Bone marrow (tissue), 2 donors: ENCODE measurements at places on chromosomes 4 and X.

DNA sequence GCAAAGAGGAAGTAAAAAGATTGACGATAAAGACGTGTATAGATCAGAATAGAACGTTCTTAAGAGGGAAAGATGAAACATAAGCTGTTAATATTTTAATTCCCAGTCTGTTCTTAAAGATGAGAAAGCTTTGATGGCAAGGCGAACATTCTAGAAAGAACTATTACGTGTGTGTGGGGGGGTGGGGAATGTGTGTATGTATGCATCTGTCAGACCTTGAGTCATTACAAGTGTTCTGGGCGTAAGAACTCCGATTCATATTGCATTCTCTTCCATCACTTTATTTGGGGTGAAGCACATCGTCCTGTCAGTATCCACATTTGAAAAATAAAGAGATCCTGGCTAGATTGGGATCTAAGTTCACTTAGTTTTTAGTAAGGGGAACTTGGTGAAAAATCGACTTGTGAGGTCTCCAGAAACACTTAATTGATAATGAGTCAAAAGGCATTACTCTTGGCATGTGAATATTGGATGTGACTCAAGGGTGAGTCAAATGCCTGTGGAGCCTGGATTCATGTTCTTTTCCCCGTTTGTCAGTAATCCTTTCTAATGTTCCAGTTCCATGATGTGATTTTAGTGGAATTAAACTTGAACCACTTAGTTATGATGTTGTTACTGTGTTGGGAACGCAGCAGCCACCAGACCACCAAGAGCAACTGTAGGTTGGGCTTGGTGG is 3.1 kb downstream of the SMS start:
- DNase-seq = no peak

- no peak for DNase-seq
These were observed 595.1 kb downstream of the RAB28 start for GRCh38 chr4:12889054-12889453.

- DNase-seq = no peak
These were observed 13.7 kb downstream of the STAG2 start for GRCh38 chrX:123975180-123975579.

DNA sequence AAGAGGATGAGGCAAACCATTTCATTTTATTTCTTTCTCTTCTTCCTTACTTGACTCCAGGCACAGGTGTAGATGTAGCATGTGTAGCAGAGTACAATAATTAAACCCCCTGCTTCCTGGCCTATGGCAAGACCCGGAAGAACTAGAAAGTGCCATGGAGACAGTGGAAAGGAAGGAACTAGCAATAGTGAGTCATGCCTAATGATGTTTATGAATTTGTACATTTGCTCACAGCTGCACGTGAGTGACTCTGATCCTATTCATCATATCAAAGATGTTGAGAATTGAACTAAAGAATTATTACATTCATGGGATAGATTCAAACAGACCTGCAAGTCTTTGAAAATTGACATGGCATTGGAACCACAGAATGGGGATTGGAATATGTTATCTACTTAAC is 2233.9 kb upstream of the TENM3 start:
- DNase-seq = no peak

DNA sequence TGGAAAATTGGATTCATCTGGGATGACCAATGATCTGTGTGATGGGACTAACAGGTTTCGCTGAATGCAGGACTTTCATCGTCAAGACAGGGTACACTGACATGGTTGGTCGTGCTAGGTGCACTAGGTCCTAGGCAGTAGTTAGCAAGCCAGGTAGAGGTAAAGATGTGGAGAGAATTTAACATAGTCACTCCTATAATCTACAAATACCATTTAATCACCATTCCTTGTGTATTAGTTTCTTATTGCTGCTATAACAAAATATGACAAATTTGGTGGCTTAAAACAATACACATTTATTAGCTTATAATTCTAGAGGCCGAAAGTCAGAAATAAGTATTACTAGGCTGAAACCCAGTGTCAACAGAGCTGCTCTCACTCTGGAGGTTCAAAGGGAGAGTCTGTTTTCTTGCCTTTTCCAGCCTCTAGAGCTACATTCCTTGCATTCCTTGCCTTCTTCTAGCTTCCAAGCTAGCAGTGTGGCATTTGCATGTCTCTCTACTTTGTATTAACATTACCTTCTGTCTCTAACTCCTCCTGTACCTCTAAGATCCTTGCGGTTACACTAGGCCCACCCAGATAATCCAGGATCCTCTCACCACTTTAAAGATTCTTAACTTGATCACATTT is 98.7 kb upstream of the GRIA3 start:
- DNase-seq = no peak

DNA sequence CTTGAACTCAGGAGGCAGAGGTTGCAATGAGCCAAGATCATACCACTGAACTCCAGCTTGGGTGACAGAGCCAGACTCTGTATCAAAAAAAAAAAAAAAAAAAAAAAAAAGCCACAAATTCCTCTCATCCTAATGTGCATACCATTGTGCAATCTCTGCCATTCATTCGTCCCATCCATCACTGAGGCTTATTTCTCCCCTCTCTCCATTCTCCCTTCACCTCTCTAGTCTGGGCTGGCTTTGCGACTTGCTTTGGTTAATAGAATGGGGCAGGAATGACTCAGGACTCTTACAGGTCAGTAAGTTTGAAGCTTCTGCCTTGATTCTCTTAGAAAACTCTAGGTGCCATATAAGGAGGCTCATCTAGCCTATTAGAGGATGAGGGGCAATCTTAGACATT is 60.3 kb upstream of the DDX3X start:
- DNase-seq = no peak

- DNase-seq = no peak
These were observed 8.2 kb upstream of the YIPF6 start for GRCh38 chrX:68490644-68491043.

DNA sequence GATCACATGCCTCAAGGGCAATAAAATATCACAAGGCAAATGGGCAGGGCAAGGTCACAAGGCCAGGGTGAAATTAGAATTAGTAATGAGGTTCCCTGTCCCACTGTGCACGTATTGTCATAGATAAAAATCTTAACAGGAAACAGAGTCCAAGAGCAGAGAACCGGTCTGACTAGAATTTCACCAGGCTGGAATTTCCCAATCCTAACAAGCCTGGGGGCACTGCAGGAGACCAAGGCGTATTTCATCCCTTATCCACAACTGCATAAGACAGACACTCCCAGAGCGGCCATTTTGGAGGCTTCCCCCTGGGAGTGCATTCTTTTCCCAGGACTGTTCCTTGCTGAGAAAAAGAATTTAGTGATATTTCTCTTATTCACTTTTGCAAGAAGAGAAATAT is 25.9 kb upstream of the PRDM5 start:
- DNase-seq = no peak

- DNase-seq = no peak
These were observed 11.6 kb downstream of the ARHGAP24 start for GRCh38 chr4:85486425-85487086.

DNA sequence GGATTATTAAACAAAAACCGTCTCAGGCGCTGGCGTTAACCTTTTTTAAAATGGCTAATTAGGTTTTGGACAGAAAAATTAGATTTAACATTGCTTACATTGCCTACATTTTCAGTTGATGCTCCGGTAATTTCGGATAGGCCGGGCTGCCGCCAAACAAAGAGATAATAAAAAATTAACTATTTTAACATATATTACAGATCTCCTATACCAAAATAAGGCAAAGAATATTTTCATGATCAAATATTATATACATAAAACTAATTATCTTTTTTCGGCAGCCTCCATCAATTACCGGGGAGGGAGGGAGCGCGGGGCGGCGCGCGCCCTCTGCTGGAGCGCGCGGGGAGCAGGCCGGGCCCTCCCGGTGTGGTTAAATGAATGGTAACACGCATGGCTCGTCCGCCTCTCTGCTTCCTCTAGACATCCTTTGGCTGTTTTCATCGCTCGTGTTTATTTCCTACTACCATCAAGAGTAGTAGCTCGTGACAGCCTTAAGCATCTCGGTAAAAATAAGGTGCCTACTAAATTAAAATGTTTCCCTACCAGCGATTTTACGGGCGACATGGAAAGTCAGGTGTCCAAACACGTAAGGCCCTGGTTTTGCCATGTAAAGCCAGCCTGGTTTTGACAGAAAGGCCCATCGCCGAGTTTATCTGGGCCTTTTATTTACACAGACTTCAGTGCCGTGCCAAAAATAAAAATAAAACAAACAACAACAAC is 52.4 kb upstream of the TMEM33 start:
- no peak for DNase-seq

DNA sequence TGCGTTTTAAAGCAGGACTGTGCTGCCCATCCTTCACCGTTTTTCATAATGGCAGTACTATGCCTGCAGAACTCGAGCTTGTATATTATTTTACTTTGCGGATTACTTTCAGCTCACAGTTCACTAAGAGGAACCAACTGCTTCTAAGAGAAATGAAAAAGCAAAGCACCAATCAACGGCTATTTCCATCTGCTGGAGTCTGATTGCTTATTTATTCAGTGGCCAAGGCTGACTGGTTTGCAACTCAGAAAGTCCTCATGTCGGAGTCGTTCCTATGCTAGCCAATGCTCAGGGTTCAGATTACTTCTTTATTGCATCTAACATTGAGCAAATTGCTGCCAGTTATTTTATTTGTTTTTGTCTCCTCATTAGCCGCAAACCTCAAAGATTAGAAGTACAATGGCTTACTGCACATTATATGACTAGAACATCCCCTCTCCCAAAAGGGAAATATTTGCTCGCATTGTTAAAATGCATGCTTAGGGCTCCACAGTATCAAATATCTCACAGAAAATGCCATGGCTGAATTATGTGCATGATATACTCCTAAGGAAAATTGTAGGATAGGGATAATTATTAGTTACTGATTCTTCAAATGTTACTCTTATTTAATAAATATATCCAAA is 1628.2 kb upstream of the ADGRL3 start:
- no peak for DNase-seq

- no peak for DNase-seq
These were observed 220.4 kb downstream of the KDR start for GRCh38 chr4:54904953-54905352.

DNA sequence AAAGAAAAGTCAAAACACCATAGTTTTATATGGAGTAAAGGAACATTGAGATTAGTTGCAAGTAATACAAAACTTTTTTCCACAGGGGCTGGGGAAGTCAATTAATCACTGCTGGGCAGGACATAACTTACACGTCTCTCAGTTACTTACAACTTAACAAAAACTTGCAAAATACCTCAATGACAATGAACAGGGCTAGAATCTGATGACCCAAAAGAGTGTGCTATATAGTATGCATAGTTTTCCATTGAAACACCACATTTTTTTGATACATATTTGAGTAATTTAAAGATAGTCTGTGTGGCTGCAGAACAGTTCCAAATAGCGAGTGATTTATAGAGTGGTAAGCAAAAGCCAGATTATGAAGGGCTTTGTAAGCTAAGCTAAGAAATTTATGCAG is 172.3 kb upstream of the TRPC5 start:
- no peak for DNase-seq

DNA sequence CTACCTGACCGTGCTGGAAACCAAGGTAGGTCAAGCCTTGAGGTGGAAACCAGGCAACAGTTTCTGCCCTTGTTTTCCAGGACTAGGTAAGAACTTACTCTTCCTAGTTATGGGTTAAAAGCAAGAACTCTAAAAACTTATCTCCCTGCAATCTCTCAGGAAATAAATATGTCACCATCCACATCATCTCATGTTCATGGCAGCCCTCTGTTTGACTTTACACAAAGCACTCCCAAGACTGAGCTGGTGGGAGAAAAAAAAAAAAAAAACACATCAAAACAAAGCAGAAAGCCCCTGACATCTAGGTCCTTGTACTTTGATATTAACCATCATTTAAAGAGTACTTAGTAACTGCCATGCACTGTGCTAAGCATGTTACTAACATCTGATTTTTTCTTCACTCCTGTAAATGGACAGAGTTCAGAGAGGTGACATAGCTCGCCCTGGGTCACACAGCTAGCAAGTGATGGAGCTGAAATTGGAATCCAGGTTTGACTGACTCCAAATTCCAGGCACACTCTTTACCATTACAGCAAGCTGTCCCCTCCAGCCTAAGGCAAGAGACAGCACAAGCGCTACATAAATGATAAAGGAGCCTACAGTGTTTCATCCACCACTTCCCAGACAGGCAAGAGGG is 102.8 kb upstream of the NOCT start:
- DNase-seq = no peak

GRCh38 chr4:61293707-61294400 is 93.7 kb downstream of the ADGRL3 start:
- no peak for DNase-seq

DNA sequence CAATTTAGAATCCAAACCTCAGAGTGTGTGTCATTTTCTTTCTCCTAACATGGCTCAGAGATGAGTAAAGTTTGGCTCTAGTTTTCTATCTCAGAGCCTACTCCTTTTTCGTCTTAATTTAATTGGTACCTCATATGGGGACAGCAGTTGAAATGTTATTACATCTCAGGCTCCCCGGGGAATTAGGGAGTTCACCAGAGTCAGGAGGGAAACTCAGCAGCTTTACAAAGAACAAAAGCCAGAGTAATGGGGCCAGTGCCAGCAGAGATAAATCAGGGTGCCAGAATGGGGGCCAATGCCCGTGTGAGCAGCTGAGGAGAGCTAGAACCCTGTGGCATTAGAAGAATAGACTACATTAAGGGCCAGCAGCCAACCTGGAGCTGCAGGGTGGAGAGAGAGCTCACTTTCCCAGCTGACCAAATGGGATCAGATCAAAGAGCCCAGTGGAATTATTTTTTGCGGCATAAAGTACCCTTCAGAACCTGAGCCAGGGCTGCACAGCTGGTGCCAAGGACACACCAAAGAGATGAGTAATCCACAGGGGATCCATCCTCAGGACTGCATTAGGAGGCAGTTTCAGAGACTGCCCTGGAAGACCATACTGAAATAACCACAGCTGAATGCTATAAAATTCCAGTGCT is 207.1 kb upstream of the DKK2 start:
- no peak for DNase-seq

DNA sequence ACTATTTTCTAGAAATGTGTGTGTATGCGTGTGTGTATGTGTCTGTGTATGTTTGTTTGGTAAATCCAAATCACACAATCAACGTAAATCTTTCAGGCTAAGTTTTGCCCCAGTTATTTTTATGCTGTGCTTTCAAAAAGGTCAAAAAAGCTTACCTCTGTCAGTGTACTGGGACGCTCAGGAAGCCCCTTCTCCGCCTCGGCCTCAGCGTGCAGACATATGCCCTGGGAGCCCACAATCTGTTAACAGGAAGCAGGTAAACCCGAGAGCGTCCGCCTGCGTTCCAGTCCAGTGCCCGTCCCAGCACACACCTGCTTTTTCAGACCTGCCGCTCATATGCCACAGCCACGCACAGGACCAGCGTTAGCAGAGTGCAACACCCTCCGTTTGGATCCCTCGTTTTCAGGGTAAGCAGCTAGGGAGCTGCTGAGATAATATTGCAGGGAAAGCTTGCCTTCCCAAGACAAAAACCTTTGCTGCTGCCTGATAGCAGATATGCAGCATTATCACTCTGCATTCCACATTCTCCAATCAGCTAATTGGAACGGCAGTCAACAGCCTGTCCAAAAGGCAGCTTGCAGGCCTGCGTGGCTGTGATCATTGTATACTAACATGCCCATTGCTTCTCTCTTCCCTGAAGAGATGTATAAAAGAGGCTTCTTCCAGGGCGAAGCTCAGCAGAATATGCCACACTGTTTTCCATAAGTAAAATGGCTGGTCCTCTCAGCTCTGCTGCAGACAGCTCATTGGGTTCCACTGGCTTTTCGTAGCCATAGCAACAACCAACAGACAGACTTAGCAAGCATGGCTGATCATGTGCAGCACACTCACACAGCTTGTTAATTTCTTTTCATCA is at the start of gene SORBS2:
TSS of gene SORBS2 (minus strand) at position 686 of the 856 bp plus-strand sequence. CDS start 121,623 bp downstream, outside the sequence.
- DNase-seq = no peak

- no peak for DNase-seq
These were observed 20.1 kb downstream of the ACSL1 start for GRCh38 chr4:184805462-184806228.
